ENCODE measurements at places on chromosomes 1 and 21.
A peak's percentile ranks its signal among the peaks of the same experiment; 100 is the strongest.

DNA sequence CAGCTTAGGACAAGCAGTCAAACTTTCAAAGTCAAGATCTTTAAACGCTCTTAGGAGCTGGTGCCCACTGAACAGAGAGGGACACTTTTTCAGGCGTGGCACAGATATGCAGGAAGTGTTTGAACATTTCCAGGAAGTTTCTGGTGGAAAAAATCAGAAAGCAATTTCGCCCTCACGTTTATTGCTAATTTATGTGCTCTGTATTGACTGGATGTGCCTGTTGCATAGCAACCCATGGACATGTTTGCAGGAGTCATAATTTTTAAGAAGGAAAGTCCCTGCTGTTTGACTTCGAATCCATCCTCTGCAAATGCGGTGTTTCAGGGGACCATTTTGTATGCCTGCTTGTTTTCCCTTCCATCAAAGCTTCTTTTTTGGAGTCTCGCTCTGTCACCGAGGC, 239.9 kb upstream of the IRF2BP2 start:
- no peak for DNase-seq

DNA sequence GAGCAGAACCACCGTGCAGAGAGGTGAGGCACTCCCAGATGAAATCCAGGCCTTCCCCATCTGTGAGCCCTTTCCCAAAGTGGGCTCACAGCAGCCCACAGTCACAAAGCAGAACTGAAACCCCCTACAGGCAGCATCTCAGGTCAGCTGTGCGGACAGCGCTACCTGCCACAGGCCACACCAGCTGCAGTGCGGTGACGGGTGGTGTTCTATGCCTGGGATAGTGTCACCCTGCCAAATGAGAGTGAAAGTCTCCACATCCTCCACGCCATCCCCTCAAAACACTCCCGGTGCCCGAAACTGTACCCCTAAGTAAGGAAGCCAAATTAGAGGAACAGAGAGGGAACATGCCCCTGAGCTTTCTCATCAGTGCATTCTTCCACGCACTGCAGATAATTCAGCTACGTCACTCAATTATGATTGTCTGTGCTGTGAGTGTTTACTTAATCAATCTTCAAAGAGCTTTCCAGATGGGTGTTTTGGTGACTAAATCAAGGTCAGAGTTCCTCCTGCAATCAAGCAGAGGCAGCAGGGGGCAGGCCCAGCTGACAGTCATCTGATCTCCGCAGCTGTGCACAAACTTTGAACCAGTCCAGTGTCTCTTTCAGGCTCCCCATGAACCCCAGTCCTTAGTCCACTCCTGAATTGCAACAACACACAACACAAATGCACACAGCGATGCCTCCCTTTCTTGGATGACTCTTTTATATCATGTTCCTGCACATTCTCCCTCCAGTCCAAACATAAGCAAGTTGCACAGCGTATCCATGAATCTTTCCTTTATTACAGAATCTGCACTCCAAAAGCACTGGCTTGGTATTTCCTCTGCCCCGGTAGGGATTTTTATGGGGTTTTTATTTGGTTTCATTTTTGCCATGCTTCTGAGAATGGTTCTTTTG, 150.0 kb downstream of the TOMM20 start:
- peak; percentile 21 for DNase-seq

DNA sequence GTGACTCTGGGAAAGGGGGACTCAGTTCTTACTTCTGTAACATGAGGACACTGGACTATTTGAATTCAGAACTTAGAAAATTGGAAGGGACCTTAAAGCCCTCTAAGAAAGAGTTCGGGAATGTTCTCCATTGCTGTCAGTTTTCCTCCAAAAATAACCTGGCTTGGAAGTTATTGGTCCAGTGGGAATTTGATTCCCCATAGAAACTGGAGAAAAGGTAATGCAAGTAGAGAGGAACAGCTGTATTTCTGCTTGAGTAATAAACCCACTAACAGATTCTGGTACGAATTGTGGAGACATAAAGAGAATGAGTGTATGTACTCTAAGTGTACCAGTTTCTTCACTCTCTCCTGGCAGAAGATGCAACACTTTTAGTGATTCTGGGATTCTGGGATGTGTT, 1.8 kb downstream of the ZBED6 start:
- no peak for DNase-seq

- no peak for DNase-seq
These were observed 96.5 kb upstream of the BTG3 start for GRCh38 chr21:17709266-17709611.

- no peak for DNase-seq
These were observed 3.0 kb downstream of the APP start for GRCh38 chr21:26167593-26167992.

- DNase-seq = no peak
These were observed 25.3 kb upstream of the RRP15 start for GRCh38 chr1:218259800-218260199.

DNA sequence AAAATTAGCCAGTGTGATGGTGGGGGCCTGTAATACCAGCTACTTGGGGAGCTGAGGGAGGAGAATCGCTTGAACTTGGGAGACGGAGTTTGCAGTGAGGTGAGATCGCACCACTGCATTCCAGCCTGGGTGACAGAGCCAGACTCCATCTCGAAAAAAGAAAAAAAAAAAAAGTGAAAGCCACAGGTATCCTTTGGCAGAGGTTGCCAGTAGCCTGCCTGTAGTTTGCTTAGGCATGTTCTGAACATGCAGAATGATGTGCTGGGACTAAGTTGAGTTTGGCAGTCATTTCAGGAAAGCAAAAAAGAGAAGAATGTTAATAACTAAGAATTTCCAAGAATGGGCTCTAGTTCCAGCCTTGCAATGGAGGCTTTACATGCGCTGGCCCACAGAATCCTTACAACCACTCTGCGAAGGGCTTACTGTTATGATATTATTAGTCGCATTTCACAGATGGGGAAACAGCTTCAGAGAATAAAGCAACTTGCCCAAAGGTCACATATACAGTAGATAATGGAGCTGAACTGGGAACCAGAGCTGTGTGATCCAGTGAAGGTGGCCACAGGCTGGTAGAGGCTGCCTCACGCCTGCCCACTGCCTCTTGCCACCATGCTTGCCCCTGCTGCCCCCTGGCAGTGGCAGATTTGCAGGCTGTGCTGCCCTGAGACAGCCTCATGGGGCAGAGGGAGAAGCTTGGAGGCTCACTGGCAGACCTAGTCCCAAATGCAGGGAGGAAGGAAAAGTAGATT, 66.5 kb upstream of the LYST start:
- no peak for DNase-seq

GRCh38 chr1:38784452-38785284, 74.9 kb downstream of the RRAGC start:
- DNase-seq = no peak

- DNase-seq = no peak
These were observed 30.4 kb upstream of the CNTN2 start for GRCh38 chr1:205012391-205013140.

DNA sequence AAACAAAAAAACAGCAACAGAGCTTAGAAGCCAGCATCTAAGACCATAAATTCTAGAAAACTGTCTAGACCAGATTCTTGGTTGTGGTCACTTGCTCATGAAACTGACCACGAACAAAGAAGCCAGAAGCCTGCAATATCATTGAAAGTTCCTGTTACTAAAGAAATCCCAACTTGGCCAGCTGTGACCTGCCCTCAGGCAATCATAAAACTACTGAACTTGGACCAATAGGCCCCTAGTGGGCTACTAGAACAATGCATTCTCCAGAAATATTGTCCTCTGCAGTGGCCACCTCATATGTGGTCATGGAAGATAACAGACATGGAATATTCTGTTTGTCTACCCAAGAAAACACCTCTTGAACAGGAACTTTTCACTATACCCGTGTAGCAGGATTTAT, 87.7 kb downstream of the SPATA17 start:
- no peak for DNase-seq

DNA sequence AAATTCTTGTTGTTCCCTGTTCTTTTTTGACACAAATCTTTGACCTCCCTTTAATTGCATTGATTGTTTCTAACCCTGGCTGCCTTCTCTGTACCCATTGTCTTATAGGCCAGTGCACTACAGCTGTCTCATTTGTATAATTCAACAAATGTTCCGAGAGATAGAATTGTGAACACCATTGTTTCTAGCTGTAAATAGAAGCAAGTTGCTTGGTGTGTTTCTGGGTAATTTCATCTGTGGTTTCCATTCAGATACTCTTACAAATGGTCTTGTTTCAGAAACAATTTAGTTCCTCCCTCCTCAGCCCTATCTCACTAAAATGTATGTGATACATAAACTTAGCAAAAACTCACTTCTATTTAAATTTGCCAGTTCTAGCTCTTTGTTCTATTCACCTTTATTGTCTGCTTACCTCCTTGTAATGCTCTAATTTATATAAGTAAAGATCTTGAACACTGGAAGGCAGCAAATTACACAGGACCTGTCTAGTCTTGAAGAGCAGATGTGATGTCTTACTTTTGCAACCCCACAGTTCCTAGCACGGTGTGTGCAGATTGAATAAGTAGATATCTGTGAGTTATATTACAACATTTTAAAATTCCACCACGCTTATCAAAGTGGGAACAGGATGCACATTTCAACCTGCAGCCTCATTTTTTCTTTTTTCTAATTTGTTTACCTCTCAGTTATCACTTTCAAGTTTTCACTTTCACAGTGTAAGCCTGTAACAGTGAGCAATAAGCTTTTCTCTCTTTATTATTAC, 515.6 kb upstream of the ZP4 start:
- DNase-seq = no peak

GRCh38 chr1:219837274-219837993, 90.9 kb downstream of the SLC30A10 start:
- no peak for DNase-seq

DNA sequence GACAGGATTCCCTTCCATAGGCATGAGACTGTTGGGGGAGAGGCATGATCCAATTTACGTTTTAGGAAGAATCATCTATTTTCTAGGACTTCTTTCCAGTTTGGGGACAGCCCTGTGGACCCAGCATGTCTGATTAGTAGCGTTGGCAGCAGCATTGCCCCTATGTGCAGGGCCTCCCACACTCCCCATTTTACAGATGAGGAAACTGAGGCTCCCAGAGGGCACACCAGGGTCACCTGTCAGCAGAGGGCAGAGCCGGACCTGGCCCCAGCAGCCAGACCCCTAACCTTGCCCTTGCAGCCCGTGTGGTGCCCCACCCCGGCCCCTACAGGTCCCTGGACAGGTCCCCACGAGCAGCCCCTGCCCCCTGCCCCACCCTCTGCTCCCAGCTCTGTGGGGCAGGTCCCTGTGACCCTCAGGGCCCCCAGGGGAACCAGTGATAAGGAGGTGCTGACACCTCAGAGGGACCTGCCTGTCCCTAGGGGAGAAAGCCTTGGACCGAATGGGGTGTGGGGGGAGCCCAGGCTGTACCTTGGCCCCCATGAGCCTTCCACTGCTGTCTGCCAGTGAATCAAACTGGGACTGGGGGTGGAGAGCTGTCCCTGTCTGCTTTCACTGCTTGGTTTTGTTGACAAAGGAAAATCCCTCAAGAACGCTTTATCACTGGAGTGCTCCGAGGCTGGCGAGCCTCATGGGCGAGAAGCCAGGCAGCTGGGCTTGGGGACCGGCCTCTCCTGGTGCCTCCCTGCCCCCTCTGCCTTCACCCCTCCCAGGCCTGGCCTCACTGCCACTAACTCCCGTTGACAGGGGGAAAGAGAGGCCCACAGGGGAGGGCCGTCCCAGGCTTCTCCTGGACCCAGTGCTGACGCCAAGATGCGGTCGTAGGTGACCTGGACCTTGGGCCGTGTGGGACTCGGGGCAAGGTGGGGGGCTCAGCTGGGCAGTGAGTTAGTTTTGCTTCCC, 39.4 kb upstream of the CCDC27 start:
- no peak for DNase-seq

GRCh38 chr1:150564051-150564991, 15.1 kb downstream of the MCL1 start:
- DNase-seq = no peak

- no peak for DNase-seq
These were observed 118.3 kb downstream of the PTPRU start for GRCh38 chr1:29354511-29355098.

DNA sequence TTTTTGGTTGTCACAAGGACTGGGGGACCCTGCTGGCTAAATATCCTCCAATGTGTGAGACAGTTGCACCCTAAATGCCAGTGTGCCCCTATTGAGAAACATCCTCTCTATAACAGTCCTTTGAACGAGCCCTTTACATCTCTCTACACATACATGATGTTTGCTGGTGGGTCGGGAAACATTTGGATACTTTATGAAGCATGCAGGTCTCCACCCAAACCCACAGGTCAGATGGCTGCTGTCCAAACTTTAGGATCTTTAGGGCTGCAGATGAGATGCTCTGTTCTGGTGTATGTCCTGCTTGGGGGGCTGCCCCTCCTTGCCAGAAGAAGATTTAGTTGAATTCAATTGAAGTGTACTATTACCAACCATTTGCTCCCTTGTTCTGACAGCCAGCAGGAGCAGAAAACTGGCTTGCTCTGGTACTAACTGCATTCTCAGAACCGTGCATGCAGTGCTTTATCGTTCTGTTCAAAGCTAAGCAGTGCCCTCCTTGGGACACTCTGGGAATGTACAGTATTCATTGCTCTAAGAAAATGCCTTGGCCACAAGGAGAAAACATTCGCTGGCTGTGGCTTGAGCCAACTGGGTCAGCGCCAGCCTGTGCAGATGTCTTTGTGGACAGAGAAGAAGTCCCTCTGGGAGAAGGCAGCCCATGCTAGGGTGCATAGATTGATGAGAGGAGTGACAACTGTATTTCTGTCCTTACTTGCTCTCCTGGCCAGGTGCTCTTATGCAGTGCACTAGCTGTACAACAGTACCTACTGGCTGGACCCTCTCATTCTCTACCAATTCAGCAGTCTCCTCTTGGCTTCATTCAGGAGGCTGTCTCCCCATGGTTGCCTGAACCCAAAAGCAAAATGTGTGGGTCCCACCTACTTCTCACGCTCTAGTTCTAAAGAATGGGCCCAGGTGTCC, 61.4 kb upstream of the DIRAS3 start:
- DNase-seq = no peak

- no peak for DNase-seq
These were observed 33.9 kb upstream of the PUM1 start for GRCh38 chr1:31099293-31100032.

DNA sequence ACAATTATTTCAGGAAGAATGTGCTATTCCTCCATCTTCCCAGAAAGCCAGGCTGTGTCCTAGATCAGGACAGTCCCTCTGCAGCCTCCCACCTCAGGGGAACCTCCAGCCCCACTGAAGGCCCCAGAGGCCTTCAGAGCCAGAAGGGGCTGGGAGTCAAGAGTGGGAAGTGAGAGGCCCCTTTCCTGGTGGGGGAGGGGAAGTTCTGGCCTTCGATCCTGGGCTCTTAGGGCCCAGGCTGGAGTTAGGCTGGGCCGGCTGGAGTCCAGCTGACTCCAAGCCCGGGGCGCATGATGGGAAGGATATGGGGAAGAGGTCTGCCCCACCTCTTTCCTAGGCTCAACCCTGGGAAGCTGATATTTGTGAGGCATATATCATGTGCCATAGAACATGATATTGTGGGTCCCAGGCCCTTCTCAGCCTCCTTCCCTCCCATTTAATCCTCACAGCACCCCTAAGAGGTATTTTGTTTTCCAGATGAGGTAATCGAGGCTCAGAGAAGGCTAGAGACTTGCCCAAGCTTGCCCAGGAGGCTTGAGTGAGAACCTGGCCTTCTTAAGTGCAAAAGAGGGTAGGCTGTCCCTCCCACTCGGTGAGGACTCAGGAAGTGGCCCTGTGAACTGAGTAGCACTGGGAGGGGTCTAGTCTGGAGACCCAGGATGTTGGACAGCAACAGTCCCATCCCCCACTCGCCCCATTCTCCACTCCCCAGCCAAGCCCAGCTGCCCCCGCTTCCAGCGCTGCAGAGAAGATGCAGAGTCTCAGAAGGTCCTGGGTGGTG, 18.6 kb upstream of the HSPG2 start:
- DNase-seq = no peak

GRCh38 chr1:5685446-5686040, 306.7 kb downstream of the NPHP4 start:
- no peak for DNase-seq
